ENCODE measurements at places on chromosomes 3 and 15.

DNA sequence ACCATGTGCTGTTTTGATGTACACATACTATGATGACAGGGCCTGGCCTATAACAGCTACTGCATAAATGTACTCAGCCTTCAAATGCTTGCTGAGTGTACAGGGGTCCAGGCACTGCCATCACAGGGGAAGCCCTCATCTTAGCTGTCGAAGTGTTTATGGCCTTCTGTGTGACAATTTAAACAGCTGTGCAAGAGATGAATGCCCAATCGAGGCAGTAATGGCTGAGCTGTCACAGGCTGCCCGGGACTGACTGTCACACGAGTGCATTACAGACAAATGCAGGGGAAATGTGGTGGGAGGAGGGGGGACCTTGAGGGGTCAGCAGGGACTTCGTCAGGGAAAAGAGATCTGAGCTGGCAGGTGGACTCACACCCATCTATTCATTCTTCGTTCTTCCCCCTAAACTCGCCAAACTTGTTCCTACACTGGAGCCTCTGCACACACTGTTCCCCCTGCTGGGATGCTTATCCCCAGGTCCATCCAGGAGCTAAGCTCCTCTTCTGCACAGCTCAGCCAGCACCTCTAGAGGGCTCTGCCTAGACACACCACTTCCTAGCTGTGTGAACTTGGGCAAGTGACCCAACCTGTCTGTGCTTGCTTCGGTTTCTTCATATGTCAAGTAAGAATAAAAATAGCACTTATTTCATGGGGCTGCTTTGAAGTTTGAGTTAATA, 156.2 kb upstream of the IQSEC1 start:
- DNase-seq = peak; percentile 22

DNA sequence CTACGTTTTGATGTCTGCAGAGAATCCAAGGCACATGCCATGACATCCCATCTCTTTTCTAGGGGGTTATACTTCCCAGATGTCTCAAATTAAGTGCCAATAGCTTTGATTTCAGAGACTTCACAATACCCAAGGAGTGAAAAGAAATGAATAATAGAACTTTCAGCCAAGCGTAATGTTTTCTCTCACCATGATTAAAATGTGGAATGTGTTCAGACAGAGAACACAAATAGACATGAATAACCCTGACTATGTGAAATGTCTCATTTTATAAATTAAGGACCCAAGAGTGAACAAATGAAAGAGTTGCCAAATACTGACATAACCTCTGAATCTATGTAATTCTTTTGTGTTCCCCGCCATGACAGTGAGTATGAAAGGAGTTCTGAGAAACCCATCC, 123.6 kb upstream of the GAP43 start:
- no peak for DNase-seq

DNA sequence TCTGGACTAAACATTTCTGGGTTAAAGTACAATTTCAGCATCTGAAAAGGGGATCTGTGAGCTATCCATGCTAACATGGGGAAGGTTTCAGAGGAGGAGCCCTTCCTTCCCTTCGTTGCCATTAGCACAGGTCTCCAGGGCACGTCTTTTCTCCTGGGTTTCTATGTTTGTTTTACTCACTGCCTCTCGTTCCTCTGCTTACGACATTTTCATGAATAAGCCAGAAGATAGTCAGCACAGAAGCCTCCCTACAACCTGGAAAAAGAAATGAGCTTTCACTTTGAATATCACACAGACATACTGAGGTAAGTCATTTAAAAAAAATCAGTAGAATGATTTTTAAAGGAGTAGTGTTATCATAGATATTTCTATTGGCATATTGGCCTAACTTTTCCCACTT, 117.2 kb upstream of the KCNMB2 start:
- no peak for DNase-seq

DNA sequence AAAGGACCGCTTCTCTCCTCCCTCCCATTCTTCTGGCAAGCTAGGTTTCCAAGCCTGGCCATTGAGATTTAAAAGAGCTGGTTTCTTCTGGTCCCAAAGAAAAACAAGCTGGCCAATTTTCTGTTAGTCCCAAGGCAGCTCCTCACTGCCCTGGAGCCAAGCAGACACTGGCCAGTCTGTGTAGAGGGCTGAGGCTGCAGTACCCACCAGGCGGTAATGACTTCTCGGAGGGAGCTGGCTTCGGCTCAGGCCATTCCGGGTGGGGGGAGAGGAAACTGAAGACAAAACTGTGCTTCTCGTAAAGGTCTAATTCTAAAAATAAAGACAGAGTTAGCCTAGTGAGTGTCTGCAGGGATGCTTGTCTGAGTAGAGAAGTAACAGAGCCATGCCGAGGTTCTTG, 78.5 kb upstream of the SMAD3 start:
- no peak for DNase-seq

- DNase-seq = no peak
Measured at GRCh38 chr15:92629276-92629974, 26.1 kb downstream of the FAM174B start.

GRCh38 chr3:126952983-126953660, 29.8 kb upstream of the PLXNA1 start:
- no peak for DNase-seq

- no peak for DNase-seq
Measured at GRCh38 chr3:172407872-172408271, 40.4 kb downstream of the GHSR start.

Data from fibroblast of skin of scalp (primary cell).